ENCODE measurements at places on chromosomes 2 and 18. TPM values are rescaled to one million over a fixed set of nuclear protein-coding genes. Genes with fewer than 3 reads are reported as not detected.

Gene GALNT14
- polyA plus RNA-seq: 0.04 TPM

GRCh38 chr2:175964195-175964594 lies 37.9 kb downstream of the LNPK start:
- DNase-seq: no peak

Gene DHRS9
- 0.32 TPM for polyA plus RNA-seq

Gene VWA3B
- not detected for polyA plus RNA-seq

Gene PTPRN
- not detected for polyA plus RNA-seq

GRCh38 chr2:198296665-198297308 lies 492.4 kb downstream of the PLCL1 start:
- peak; percentile 63 for DNase-seq

- no peak for DNase-seq
Measured at GRCh38 chr2:240896394-240896793, 438 bp upstream of the MAB21L4 start.
